Cortex of kidney (tissue), 1 donor: ENCODE measurements at places on chromosomes 5 and 9.

DNA sequence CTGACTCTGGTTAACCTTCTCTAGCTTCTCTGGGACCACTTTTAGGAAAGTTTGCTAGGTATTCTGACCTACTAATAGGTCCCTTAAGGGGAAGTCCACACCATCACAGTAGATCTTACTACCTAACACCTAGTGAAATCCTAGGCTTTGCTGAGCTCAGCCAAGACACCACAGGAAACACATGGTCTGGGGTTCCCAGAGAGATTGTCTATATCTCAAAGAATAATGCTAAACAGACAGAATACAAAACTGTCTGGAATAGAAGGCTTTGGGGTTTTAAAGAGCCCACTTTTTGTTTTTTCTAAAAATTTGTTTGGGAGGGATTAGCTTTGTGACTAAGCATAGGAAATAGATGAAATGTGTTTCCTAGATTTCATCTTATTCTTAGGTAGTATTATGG is 395.1 kb downstream of the ARHGEF28 start:
- no peak for DNase-seq

GRCh38 chr5:35305336-35306020 is 75.2 kb upstream of the PRLR start:
- DNase-seq = no peak

- DNase-seq = no peak
Measured at GRCh38 chr9:137123468-137123837, 8.9 kb upstream of the DPP7 start.

- no peak for DNase-seq
Measured at GRCh38 chr9:29616844-29617243, 2043.6 kb upstream of the C9orf72 start.

DNA sequence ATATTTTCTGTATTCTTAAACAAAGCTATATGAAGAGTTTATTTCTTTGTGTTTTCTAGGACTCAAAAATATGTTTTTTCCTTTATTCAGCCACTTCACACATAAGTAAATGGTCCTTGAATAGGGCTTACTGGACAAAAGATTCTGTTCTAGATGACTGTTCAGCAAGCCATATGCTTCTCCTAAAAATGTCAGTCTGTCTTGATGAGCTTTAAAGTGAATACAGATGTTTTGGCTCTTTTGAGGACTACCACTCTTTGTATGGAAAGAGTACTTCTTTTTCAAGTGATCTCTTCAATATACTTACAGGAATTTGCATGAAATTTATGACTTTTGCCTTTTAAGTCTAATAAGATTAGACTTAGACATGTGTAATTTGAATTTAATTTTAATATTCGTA is 8.4 kb downstream of the NDUFS4 start:
- DNase-seq = no peak

DNA sequence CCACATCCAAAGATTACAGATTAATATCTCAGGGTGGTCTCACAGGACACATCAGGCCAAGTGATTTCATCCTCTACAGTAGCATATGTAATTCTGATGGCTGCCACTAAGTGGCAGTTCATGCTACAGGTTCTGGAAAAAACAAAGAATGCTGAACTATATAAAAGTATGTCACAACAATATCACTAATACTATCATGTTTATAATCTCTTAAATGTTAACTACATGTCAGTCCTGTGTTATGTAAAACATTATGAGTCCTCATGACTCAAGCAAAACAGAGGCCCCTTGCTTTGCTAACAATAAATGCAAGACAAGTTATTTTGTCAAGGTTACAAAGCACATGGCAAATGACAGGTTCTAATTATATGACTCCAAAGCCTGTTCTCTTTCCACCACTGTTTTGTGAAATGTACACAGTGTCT is 233.2 kb downstream of the FBXL17 start:
- no peak for DNase-seq

GRCh38 chr5:131593921-131594320 is 41.1 kb downstream of the RAPGEF6 start:
- no peak for DNase-seq
